ENCODE measurements at places on chromosomes 2 and 18.

DNA sequence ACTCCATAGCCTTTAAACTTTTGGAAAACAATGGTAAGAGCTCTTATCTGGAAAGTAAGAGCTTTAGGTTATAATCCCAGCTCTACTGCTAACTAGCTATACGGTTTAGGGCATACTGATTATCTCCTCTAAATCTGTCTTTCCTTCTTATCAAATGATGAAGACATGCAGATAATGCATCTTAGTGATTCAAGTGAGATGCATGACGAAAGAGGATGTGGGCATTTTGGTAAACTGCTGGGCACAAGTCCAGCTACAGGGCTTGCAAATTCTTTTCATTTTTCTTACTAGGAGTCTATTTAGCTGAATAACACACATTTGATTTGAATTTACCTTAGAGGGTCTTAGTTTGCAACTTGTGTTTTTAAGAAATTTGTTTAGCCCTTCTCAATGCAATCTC is 1604.8 kb upstream of the ZEB2 start:
- DNase-seq = peak; percentile 43

GRCh38 chr2:197090742-197091367 is 164.3 kb upstream of the PGAP1 start:
- DNase-seq = no peak

GRCh38 chr18:55398858-55399257 is 189.1 kb downstream of the TCF4 start:
- DNase-seq = peak; percentile 19

DNA sequence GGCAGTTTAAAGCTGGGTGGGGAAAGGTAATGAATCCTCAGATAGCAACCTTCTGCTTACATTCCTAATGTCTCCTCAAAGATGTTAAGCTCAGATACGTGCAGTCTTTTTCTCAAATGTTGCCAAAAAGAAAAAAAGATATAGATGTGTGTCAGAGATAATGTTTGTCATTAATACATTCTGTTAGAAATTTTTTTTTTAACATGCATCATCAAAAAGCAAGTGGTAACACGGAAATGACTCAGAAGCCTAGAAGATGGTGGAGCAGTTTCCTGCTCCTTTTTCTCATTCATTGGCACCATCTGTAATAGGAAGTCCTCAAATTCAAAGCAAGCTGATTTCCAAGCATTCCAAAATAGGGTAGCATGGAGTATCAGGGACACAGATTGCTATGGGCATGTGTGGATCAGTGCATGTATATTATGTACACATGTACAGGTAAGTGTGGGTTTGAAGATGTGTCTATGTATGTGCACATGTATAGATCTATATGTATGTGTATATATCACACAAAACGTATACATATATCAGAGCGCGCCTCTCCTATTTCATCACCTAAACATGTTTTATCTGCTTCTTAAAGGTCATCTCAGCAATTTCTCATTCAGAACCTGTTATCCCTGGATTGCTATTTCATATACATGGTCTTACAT is 79.9 kb upstream of the ITGB6 start:
- peak; percentile 36 for DNase-seq

DNA sequence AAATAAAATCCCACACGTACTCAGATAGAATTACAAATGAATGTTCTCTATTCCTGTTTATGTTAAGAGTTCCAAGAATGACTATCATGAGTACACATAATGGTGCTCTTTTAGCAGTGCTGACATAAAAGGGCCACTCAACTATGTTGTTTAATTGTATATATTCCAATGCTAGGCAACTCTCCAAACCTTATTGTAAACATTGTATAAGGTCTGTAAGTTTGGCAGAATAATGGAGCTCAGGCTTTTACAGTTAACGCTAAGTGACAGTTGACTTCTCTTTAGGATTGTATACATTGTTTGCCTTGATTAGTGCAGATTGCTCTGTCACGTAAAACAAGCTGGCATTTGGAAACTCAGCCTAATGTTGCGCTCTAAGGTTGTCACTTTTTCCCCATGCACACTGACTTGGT is 20.8 kb downstream of the RBMS1 start:
- DNase-seq = peak; percentile 73

GRCh38 chr2:236211296-236211695 is 43.1 kb upstream of the GBX2 start:
- no peak for DNase-seq

DNA sequence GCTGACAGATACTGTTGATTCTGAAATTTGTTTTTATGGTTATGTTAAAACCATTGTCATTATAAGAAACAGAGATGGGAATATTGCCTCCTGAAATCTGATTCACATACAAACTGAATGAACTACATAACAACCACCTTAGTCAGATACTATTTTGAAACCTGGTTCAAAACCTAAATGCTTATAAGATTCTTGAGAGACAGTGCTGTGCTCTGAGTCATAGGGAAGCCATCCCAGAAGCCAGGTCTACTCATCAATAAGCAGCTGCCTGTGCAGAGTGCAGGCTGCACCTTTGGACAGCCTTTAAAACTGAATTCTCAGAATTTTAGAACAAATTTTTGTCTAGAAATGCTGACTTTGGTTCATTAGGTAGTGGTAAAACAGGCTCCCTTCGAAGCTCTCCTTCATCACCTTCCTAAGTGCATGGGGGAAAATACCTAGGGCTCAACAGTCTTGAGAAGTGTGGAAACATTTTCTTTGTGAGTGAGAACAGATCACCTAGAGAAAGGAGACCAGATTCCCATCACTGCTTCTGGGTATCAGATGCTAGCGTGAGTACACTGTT is at the start of gene SERPINB7:
SERPINB7 (plus strand) TSS at position 253 of the 565 bp plus-strand sequence. CDS start 6,955 bp downstream, outside the sequence.
- DNase-seq = peak; percentile 46

DNA sequence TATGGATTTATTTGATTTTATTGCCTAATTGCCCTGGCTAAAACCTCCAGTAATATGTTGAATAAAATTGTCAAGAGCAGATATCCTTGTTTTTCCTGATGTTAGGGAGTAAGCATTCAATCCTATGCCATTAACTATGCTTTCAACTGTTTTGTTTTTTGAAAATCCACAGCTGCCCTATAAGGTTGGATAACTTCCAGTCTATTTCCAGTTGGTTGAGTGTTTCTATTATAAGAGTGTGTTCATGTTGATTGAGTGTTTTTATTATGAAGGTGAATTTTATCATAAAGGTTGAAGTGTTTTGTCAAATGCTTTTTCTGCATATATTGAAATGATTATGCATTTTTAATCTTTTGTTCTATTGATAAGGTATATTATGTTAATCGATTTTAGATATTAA is 149.9 kb upstream of the SCN7A start:
- no peak for DNase-seq

GRCh38 chr18:32093102-32093511 is 1.4 kb downstream of the RNF138 start:
- peak; percentile 74 for DNase-seq

- DNase-seq = no peak
Observed at GRCh38 chr2:33633315-33633714, 34.2 kb upstream of the FAM98A start.

GRCh38 chr2:96869822-96870625 is at the start of gene SEMA4C:
Gene SEMA4C, minus strand, starts transcription at chr2:96870080. Its CDS starts 2,194 bp downstream, at chr2:96867886.
- no peak for DNase-seq

DNA sequence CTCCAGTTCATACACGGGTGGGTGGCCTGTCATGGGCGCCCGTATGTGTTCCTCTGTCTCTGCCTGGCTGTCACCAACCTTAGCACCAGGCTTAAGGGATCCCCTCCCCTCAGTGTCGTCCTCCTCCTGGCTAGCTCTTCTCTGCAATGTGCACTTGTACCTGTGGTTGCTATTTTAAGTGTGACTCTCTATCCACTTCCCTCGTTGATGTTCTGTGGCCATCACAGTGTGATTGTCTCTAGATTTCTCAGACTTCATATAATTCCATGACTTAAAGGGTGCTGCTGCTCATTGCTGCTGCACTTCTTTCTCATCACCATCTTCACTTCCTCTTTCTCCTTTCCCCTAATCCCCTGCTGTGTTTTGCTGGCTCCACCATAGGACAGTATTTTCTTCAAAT is 143.4 kb downstream of the EML6 start:
- no peak for DNase-seq

DNA sequence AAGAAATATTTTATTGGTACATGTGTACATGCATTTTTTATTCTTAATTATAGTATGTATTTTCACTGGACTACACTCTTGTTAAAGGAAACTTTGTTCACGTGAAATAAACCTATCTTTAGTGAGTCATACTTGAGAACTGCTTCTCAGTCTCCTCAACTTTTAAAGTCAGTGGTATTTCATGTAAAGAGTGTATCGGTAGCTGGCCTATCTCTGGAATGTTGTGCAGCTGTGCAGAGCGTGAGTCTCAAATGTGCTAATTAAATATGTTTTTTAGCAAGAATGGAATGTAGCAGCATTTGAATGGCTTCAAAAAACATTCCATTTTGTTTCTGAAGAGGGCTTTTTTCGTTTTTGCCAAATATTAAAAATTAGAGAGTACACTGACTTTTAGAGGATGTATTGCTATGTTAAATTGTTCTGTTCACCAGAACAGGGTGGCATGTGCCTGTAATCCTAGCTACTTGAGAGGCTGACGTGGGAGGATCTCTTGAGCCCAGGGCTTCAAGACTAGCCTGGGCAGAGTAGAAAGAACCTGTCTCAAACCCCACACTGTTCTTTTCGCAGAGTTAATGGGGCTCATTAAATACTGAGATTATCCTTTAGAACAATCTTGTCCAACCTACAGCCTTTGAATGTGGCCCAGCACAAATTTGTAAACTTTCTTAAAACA is 14.3 kb downstream of the SPTBN1 start:
- DNase-seq = peak; percentile 84

DNA sequence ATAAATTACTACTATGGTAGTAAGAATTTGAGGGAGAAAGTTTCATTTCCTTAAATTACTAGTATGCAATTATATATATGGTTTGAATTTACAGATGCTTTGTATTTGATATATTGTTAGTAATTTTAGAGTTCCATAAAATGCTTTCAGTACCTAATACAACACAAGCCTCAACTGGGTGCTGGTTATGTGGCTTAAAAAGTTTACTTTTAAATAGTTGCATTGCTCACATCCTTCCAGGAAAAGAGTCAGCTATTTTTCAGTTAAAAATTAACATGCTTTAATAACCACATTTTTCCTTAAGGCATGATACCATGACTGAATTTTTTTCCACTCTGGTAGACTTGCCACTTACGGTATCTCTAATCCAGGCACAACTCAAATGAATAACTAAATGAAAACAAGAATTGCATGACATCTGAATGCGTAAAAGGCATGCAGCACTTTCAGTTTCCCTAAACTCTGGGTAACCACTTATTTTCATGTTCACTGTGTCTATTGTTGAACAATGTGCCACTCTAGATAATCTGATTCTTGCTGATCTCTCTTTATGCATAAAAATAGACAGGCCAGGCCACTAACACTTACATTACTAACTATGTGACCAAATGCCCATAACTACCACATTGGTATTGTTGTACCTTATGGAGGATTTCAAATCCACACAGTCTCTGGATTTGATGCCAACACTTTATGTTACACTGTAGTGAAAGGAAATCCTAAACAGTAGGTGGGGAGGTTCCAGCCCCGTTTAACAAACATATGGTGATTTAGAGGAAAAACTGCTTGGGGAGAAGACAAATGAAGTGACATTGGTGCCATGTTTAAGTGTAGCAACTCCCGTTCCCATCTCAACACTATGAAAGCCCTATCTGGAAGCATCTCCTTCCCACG is 35.5 kb upstream of the SLC35F5 start:
- no peak for DNase-seq

DNA sequence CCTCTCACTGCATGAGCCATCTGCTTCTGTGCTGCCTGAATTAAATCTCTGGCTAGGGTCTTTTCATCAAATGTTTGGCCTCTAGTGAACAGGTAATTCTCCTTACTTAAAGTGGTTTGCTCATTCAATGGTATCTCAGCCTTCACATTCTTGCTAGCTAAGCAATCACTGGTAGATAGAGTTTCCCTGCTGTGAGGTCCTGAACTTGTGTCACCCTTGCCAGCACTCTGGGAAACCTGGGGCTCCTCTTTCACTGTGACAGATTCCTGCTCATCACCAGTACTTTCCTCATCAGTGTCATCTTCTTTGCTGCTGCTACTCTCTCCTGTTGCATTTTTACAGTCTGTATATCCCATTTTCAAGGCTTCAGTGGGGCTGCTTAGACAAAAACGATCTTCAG is 69.1 kb upstream of the DTNB start:
- no peak for DNase-seq

GRCh38 chr2:74244286-74244685 is 45.9 kb downstream of the MTHFD2 start:
- DNase-seq = no peak

DNA sequence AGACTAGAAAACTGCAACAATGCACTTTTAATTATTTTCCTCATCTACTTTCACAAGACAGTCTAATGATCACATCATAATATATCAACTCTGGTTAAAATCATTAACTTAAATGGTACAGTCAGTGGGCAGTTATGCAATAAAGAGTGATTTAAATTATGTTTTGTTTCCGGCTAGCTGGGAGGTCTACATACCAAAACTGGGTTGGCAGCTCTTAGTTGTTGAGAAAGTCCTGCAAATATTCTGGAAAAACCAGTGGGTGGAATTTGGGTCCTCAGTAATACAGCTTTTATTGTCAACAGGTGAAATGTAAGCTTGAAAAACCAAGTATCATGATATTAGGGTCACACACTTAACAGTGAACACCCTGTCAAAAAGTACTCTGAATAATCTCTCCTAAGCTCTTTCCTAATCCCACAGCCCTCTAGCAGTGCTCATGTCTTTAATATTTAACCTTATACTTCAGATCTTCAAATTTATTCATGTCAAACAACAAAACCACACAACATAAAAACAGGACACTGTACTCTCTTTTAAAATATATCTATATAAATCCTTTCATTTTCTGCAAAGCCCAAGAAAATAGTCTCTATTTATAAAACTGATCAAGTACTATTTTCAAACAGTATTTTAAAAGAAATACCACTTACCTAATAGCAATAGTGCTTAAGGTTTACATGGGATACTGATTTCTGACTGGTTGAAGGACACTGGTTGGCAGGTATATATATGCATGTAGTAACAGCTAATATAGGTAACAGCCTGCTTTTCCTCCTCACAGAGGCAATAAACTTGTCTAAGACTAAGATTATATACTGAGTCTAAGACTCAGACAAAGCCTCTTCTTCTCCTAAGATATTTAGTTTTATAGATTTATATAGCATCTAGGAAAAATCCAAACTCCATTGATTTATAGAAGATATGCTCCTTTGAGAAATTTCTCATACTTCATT is 103.8 kb downstream of the GAREM1 start:
- DNase-seq = peak; percentile 35

GRCh38 chr2:3604207-3604877 is 9.4 kb downstream of the COLEC11 start:
- peak; percentile 53 for DNase-seq

DNA sequence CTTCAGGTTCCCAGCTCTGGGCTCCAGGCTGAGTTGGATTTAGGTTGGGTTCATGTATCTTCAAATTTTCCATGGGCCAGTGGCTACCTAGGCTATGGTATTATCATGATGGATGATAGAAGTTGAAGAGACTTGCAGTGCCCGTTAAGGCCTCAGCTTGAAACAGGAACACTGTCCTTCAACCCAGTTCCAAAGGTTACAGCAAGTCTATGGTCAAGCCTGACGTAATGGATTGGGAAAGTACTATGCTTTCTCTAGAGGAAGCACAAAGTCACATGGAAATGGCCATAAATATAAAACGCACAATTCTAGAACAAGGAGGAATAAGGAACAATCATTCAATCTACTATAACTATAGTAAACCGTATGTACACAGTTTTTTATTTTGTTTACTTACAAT is 593.2 kb downstream of the ZEB2 start:
- no peak for DNase-seq

GRCh38 chr2:85264471-85264870 is 63.3 kb downstream of the TGOLN2 start:
- no peak for DNase-seq
